Cardiac ventricle fibroblast (primary cell): ENCODE measurements at places on chromosomes 6 and 20. TPM values are rescaled to one million over a fixed set of nuclear protein-coding genes. Genes with fewer than 3 reads are reported as not detected.

The KCNK16 gene
- not detected in 2 replicates for total RNA-seq

The CASS4 gene
- total RNA-seq, result 2.8 and 4.0 TPM in 2 replicates

The BTNL2 gene
- not detected in 2 replicates for total RNA-seq

The FNDC1 gene
- 1.7 TPM in 2 replicates for total RNA-seq

The GGTLC1 gene
- not detected in 2 replicates for total RNA-seq

The SLC35F1 gene
- not detected in 2 replicates for total RNA-seq

The HMGCLL1 gene
- not detected in 2 replicates for total RNA-seq

The SYCP2L gene
- total RNA-seq, result not detected in 2 replicates

The GPLD1 gene
- 0.19 and 0.44 TPM in 2 replicates for total RNA-seq

The PBX2 gene
- 32.2 and 34.1 TPM in 2 replicates for total RNA-seq

The LGSN gene
- not detected in 2 replicates for total RNA-seq

The BMP2 gene
- 5.1 and 5.8 TPM in 2 replicates for total RNA-seq

The UST gene
- 10.2 and 10.5 TPM in 2 replicates for total RNA-seq

The TCP11 gene
- total RNA-seq, result 0.39 TPM in 1 of 2 replicates, not detected in the other

The WFDC5 gene
- not detected in 2 replicates for total RNA-seq

The HLA-DQB1 gene
- not detected in 2 replicates for total RNA-seq

The ELOVL2 gene
- total RNA-seq, result 4.1 and 5.2 TPM in 2 replicates

The KIF25 gene
- total RNA-seq, result not detected in 2 replicates

The HLA-DOA gene
- total RNA-seq, result 0.12 TPM in 1 of 2 replicates, not detected in the other

The CTCFL gene
- total RNA-seq, result not detected in 2 replicates

The SLC22A16 gene
- total RNA-seq, result 0.39 and 0.62 TPM in 2 replicates

The SMPDL3A gene
- total RNA-seq, result 8.4 and 12.0 TPM in 2 replicates

The SLC17A1 gene
- total RNA-seq, result not detected in 2 replicates

The MICA gene
- total RNA-seq, result 12.6 TPM in 2 replicates

The HCRTR2 gene
- total RNA-seq, result not detected in 2 replicates

The TASP1 gene
- 3.7 and 5.8 TPM in 2 replicates for total RNA-seq

The PRKN gene
- 3.4 and 8.4 TPM in 2 replicates for total RNA-seq

The NKX2-2 gene
- not detected in 2 replicates for total RNA-seq
